ENCODE measurements at places on chromosomes 4 and X.

DNA sequence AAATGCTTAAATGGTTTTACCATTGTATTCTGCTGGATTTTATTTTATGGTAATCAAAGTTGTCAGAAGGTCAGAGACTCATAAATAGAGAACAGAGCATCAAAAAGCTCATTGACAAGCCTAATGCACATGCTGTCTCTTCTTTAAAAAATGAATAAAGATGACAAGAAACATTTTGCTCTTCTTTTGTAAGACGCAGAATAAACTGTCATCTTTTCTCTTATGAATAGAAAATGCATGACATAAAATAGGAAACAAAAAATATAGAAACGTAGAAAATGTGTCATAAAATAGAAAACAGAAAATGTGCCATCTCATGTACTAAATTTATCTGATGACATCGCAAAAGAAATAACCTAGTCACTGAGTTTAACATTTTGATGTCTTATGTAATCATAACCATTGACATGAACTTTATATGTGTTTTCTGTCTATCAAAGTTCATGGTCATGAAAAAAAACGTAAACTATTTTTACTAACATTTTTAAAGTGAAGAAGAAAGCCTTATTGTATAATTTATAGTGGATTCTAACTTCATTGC, 484.1 kb downstream of the TRIML1 start:
- DNase-seq: no peak

GRCh38 chr4:7457201-7458065, 22.7 kb upstream of the PSAPL1 start:
- no peak for DNase-seq

GRCh38 chrX:10529344-10529743, 91.0 kb downstream of the MID1 start:
- DNase-seq: no peak

- no peak for DNase-seq
Observed at GRCh38 chr4:125758438-125758837, 443.7 kb downstream of the FAT4 start.

DNA sequence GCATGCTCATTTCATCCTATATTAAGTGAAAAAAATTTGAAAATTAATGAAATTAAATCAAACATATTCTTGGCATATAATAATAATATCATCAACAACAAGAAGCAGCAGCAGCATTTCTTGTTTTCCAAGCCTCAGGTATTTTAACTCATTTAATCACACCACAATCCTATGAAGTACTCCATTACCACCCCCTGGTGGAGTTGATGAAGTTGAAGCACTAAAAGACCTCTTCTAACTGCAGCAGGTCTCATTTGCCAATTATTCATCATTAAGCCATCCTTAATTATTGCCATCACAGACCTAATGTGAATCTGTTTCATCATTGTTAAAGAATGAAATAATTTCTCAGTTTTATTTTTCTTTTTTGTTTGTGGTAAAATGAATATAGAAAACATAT, 801.4 kb upstream of the GRID2 start:
- DNase-seq: no peak

GRCh38 chrX:71017396-71017939, 50.7 kb downstream of the SNX12 start:
- no peak for DNase-seq

DNA sequence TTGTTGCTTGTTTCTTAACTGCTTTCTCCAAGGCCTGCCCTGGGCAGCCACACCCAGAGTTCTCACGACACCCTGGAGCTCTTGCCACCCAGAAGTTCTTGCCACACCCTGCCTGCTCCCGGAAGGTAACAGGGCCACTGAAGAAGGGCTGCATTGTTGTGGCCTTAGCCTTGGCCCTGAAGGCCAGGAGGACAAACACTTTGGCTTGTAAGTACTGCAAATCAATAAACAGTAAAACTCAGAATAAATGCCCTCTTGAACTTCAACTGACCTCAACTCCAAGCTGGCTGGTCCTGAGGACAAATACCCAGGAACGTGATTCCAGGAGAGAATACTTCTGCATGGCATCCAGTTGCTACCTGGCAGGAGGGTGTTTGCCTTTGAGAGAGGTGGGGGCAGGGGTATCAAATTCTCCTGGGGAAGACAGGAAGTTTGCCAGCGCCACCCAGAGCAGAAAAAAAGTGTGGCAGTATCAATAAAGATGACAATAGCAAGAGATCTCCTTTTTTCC, 54.1 kb downstream of the TLR10 start:
- DNase-seq: no peak

DNA sequence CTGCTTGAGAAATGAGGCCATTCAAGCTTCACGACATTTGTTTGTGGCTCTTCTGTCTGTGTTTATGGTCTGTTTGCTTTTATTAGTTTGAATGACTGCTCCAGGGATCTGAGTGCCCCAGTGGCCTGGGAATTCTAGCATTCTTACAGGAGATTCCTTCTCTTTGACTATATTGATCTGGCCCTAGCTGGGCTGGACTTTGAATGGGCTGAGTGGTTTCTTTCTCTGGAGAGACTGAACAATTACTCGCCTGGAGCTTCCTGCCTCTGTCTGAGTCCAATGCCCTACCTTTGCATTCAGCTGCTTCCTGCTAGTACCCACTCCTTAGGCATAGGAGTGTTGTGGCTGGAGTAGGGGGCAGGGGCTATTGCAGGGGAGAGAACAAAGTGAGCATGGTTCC, 51.2 kb upstream of the EDA start:
- no peak for DNase-seq

DNA sequence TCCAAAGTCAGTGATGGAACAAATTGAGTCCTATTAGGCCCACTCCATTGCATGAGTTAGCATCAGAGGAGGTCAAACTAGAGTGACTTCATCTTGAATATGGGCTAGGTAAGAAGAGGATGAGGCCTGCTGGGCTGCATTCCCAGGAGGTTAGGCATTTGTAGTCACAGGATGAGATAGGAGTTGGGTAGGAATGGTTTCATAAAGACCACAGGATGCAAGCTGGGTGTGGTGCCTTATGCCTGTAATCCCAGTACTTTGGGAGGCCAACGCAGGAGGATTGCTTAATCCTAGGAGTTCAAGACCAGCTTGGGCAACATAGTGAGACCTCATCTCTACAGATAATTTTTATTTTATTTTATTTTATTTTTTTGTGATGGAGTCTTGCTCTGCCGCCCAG, 26.8 kb downstream of the PDGFRA start:
- DNase-seq: no peak

DNA sequence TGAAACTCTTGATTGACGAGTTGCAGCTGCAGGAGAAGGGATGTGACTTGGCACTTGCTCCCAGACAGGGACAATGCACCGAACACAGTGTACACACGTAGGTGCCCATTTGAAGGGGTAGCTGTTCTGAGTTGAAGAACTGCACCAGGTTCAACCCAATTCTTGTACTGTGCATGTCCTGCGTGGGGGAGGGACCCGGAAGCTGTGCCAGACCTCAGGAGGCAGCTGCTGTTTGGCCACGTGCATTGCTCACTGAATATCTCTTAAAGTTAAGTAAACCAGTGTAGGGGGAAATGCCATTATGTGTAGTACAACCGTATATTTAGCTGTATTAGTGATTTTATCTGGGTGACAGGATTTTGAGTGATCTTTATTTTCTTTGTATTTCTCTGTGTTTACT, 12.0 kb upstream of the RBBP7 start:
- DNase-seq: no peak

DNA sequence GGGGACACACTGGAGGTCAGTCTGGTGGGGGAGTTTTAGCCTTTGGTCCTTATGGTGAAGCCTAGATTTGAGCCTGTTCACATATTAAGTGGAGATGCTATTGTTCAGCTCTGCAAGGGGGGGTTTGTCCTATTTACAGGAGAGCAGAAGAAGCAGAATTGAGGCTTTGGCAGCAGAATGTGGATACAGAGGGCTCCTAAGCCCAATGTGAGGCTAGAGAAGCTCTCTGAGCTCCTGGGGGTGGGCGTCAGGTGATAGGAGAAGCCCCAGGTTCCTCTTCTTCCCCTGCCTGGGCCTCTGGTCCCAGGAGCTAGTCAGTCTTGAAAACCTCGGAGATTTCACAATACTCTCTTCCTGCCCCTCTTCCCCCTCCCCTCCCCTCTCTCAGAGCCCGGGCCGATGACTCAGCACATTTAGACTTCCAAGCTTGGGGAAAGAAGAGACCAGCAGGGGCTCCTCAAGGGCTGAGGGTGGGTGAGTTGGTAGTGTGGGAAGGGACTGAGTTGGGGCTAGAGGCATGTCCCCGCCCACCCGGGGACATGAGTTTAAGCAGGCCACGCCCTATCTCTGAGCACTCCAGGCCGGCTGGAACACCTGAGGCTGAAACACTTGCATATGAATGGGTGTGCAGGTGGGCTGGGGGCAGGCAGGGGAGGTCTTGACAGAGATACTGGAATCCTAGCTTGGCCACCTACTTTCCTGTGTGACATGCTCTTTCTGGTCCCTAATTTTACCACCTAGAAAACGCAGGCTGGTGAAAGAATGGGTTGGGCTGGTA, 3.4 kb downstream of the TFE3 start:
- DNase-seq: no peak

DNA sequence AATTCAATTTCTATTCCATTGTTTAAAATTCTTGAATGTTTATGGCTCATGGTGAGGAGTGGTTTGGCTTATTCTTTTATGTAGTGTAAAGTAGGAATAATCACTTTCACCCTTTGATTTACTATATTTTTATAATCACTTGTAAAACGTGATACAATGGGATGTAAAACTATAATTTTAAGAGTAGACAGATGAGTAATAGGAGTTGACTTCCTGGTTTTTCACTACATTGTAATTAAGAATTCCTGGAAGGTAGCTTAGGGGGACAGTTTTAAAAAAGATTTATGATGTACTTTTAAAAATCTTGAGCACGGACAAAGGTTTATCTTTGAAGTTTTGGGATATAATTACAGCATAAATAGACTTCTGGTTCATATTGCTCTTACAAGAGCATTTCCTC, 65.3 kb downstream of the PDGFC start:
- DNase-seq: no peak

- no peak for DNase-seq
Observed at GRCh38 chrX:2521927-2522386, 21.2 kb upstream of the DHRSX start.

DNA sequence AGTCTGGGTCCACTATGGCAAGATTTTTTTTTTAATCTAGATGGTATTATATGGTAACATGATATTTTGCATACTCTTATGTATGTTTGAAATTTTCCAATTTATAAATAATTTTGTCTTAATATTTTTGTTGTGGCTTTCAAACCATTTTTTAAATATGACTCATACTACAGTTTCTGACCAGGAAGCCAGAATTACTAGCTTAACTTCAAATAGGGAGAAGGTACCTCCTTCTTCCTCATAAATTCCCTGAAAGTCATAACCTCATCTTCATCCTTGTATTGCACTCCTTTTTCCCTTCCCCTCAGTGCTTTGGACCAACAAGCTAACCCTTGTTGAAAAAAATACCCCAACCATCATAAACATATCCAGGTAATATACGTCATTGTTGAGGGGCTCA, 21.6 kb downstream of the ARAP2 start:
- DNase-seq: no peak

DNA sequence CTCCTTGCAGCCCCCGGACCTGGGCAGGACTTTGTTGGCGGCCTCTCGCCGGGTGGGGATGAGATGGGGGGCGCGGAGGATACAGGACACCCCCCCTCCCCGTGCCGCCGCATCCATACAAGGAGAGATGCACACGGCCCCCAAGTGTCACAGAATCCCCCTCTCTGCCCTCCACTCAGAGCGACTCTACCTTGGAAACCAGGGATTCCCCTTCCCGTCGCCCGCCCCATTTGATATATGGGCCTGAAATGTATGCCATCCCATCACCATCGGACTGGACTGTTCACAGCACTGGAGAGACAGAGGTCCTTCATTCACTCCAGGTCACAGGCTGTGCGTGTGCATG, 426 bp downstream of the PORCN start:
- no peak for DNase-seq

- no peak for DNase-seq
Observed at GRCh38 chrX:24515447-24515846, 50.4 kb downstream of the PDK3 start.

DNA sequence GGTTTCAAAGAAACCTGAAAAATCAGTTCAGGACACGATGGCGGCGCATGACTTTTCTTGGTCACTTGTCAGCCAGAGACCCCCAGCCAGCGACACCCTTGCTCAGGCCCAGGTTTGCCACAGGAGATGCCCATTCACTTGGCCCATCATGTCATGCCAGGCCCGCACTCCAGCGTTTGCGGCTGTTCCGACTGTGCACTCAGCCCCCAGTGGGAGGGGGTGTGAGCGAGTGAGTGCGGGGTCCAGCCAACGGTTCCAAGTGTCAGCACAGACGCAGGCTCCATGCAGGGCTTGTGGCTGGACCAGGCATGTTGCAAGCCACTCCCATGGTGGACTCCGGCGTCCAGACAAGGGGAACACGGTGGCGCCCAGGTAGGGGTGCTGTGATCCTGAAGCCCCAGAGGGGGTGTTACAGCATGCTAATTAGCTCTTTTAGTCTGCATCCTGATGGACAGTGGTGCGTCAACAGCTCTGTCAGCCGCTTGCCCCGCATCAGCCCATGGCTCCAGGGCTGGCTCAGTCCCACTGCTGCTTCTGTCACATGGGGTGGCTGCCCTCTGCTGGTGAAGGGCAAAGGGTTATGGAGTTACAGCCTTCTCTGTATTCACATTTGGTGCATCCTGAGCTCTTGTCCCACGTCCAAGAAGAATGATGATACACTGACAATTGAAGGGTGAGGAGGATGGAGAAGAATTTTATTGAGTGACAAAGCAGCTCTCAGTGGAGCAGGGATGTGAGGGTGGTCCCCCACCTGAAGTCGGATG, 3.7 kb upstream of the MAEA start:
- DNase-seq: no peak

DNA sequence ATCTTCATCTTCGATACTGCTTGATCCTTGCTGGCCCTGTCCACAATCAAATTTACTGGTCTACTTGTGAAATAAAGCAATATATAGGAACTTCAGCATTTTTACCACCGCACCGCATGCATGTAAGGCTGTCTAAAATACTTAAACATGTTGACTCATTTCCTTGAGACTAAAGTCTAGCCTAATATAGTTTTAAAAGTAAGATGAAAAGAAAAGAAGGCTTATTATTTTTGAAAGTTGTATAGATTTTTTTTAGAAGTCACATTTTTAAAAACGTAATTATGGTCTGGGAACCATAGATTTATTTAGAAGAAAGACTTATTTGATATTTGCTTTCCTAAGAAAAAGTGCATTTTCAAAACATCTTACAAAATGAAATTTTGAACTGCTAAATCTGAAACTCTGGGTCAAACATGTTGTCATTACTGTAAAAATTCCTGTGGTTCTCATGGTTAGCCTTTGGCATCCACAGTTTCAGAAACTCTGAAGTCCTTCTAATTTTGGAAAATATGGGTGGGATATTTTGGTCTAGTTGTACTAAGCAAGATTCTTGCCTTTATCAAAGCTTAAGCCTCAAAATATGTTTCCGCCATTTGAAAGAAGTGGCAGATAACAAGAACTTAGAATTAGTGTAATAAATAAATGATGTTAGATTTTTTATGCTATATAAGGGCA, 423.5 kb upstream of the CTSO start:
- no peak for DNase-seq

GRCh38 chr4:39812500-39812899, 114.6 kb downstream of the UBE2K start:
- DNase-seq: no peak

All from activated T-helper 1 cell treated with anti-CD3 and anti-CD28 coated beads, Interleukin-2, amount 50 U/mL, for 16 hours (primary cell).